ENCODE measurements at places on chromosomes 4 and X.

- DNase-seq, result no peak
These were observed 35.2 kb downstream of the WDFY3 start for GRCh38 chr4:84931274-84931673.

GRCh38 chr4:89152972-89153371 is 41.6 kb downstream of the TIGD2 start:
- DNase-seq, result no peak

GRCh38 chrX:103063191-103063845 is 653 bp downstream of the BEX1 start:
- DNase-seq, result no peak

DNA sequence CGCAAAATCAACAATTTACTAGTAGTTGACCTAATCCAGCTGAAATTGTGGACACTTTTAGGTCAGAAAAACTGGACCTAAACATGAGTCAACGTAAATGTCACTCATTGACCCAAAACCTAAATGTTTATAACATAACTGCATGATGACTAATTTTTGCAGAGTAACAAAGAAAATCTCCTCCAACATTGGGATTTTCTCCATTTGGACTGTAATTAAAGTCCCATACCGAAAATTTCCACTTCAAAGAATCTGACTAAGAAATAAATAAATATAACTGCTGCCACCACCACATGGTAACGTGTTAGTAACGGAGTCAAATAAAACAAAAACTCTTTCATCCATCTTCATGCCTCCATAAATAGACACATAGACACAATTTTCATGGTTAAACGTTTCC is 1.9 kb downstream of the ADGRA3 start:
- no peak for DNase-seq

GRCh38 chr4:11286533-11286932 is 142.2 kb downstream of the HS3ST1 start:
- DNase-seq, result peak; percentile 5

GRCh38 chr4:41525129-41525528 is 12.8 kb upstream of the LIMCH1 start:
- no peak for DNase-seq

DNA sequence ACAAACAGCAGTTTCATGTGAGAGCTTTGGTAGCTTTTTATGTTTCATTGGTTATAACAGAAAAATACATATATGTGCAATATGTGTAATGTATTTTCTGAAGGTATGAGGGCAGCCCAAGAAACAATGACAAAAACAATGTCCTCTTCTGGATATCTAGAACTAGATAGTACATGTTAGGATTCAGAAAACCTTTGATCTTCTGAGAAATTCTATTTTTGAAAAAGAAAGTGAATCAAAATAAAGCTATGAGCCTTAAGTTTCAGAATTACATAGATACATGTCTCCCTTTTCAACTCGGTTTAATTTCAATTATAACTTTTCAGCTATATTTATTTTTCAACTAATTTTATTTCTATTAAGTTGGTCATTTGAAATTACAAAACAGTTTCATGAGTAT is 131.9 kb downstream of the REELD1 start:
- DNase-seq, result no peak

DNA sequence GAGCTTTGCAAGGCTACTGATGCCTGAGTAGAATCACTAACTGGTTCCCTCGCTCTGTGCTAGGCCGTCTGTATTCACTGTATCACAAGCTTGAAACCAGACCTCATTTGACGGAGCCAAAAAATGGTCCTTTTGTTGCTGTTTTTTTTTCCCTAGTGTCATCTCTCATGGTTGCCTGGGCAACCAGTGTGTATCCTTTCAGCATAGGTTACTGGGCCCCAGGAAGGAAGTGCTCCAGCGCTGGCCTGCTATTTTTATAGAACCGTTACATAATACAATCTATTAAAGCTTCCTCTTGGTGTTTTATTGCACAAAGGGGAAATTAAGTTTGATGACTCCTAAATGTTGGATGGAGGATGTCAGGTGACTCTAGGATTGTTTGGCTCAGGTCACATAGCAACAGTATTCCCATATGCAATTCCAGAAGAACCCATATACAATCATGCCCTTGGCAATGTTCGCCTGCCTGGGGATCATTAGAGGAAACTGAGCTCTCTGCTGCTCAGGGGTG is 220.4 kb downstream of the SPRY1 start:
- DNase-seq, result no peak

DNA sequence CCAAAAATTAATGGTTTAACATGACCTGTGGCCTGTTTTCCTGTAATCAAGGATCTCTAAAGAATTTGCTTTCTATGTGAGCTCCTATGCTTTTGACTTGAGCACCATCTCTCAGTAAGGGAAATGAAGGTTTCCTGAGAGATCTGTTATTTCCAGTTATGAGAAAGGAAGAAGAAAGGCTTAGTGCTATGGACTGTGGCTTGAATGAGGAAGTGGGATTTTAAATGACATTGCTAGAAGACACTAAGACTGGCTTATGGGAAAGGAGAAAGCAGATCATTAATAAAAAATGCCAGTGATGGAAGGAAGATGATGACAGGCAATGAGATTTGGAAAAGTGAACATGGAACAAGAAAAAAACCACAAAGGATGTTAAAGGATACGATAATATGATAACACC is 285.4 kb downstream of the OPHN1 start:
- DNase-seq, result no peak

- DNase-seq, result no peak
These were observed 10.2 kb downstream of the SAP30 start for GRCh38 chr4:173380987-173381386.

DNA sequence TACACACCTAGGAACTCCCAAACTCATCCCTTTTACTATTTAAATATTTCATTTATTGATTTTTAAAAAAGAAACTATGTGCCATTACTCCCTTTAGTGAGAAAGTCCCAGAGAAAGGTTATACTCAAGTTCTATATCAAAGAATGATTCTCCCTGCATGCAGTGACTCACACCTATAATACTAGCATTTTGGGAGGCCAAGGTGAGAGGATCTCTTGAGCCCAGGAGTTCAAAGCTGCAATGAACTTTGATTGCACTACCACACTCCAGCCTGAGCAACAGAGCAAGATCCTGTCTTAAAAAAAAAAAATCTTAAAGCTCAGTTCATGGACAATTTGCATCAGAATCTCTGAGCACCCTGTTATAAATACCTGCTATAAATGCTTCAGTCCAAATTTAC is 9.2 kb upstream of the RBPJ start:
- DNase-seq, result no peak

GRCh38 chr4:55445921-55446577 is 50.3 kb downstream of the TMEM165 start:
- no peak for DNase-seq

DNA sequence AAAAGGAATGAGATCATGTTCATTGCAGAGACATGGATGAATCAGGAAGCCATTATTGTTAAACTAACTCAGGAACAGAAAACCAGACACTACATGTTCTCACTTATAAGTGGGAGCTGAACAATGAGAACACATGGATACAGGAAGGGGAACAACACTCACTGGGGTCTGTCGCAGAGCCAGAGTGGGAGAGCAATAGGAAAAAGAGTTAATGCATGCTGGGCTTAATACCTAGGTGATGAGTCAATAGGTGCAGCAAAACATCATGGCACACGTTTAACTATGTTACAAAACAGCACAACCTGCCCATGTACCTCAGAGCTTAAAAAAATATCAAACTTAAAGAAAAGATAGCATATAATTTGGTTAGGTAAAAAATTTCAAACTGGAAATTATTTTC is 281.4 kb downstream of the PABPC4L start:
- DNase-seq, result no peak

- no peak for DNase-seq
These were observed 575.9 kb downstream of the MID1IP1 start for GRCh38 chrX:39377157-39377556.

DNA sequence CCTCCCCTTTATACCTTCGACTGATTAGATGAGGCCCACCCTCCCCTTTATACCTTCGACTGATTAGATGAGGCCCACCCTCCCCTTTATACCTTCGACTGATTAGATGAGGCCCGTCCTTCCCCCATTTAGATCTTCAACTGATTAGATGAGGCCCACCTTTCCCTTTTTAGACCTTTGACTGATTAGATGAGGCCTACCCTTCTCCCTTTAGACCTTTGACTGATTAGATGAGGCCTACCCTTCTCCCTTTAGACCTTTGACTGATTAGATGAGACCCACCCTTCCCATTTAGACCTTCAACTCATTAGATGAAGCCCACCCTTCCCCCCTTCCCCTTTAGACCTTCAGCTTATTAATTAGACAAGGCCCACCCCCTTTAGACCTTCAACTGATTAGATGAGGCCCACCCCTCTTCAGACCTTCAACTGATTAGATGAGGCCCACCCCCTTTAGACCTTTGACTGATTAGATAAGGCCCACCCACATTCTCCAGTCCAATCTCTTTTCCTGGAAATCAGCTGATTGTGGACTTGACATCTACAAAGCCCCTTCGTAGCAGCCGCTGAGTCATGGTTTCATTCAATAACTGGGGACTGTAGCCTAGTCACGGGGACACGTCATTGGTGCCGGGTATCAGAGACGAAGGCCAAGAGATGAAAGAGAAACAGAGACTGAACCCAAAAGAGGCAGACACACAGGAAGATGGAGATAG is 28.8 kb upstream of the IL3RA start:
- no peak for DNase-seq

- no peak for DNase-seq
These were observed 56.8 kb downstream of the TSPAN7 start for GRCh38 chrX:38618180-38618579.

- no peak for DNase-seq
These were observed 5.0 kb upstream of the ZRSR2 start for GRCh38 chrX:15785176-15785750.

DNA sequence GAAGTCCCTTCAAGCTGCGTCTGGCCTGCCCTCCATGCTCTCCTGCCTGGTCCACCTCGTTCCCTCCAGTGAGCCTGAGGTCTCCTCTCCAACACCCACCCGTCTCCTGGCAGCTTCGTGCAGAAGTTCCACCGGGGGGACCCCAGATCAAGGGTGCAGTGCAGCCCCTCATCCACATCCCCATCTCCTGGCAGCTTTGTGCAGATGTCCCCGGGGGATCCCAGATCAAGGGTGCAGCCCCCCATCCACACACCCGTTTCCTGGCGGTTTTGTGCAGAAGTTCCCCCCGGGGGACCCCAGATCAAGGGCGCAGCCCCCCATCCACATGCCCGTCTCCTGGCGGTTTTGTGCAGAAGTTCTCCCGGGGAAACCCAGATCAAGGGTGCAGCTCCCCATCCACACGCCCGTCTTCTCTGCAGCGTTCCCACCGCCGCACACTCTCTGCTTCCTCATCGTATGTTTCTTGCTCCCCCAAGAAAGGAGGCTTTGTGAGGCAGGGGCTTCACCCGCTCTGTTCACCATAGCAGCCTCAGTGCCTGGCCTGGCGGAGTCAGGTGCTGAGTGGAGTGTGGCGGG is 35.7 kb downstream of the PIGG start:
- DNase-seq, result no peak

GRCh38 chr4:140238351-140239056 is 84.5 kb upstream of the MAML3 start:
- DNase-seq, result no peak

- DNase-seq, result peak; percentile 64
These were observed at the start of gene DAPP1 for GRCh38 chr4:99816545-99817308. Gene DAPP1, plus strand, starts transcription at chr4:99816827. Its CDS starts 87 bp downstream, at chr4:99816914.

DNA sequence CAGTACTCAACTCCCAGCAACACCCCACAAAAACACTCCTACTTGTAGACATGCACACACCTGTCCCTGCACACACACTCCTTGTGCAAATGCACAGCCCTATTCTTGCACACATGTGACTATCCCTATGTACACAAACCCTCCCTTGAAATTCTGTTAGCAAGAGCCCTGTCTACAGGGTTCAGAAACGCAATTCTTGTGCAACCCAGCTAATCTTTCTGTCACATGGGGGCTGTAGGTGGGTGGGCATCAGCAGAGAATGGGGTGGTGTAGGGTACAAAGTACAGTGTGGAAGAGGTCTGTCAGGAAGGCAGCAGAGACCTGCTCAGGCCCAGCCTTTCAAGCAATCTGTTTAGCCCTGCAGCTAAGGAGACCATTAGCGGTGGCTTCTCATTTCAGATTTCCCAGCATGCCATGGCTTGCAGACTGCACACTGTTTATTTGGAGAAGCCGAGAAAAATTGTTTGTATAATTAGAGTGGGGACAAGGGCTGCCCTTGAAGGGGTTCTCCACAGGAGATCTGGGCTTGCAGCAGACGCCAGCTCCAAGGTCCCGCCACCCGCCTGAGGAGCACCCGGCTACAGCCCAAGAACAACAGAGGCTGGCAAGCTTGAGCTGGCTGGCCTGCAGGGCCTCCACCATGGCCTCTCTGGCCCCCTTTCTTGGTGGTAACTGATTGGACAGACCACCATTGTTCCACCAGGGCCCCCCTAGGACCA is 144.0 kb upstream of the PJA1 start:
- DNase-seq, result no peak

GRCh38 chrX:43176686-43177085 is 398.7 kb upstream of the PPP1R2C start:
- DNase-seq, result no peak

DNA sequence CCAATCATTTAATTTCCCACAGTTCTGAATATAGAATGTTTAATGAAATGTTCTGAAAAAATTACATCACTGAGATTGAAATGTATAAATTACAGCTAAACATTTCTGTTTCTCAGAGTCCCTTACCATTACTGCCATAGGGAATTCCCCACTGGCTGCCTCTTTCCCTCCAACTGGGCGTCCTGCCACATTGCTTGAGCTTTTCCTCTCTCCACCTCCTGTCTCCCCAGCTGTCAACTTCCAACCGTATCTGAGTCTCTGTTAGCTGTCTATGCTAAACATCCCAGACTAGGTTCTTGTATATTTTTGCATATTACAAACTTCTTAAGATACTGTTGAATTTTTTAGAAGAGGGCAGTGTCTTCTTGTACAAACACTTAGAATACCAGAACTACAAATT is 407.3 kb upstream of the SLIT2 start:
- DNase-seq, result no peak

- DNase-seq, result no peak
These were observed 354.7 kb upstream of the PITX2 start for GRCh38 chr4:110977554-110977953.

DNA sequence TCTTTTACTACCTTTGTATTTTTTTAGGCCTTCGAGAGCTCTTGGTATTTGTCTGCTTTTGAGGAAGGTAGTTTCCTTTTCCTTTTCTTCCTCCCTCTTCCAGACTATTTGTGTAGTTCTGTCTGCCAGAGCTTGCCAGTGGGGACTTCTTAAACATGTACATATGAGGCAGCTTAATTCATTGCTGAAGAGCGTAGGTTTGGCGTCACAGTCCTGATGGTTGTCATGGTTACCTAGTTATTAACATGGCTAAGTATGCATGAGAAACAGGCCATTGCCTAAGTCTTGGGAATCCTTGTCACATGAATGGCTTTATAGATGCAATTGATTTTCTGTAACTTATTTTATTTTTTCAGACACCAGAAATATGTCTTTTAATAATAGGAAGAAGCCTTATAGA is 48.5 kb upstream of the ARMCX2 start:
- DNase-seq, result no peak

GRCh38 chrX:131081772-131082740 is 23.9 kb downstream of the ARHGAP36 start:
- no peak for DNase-seq

DNA sequence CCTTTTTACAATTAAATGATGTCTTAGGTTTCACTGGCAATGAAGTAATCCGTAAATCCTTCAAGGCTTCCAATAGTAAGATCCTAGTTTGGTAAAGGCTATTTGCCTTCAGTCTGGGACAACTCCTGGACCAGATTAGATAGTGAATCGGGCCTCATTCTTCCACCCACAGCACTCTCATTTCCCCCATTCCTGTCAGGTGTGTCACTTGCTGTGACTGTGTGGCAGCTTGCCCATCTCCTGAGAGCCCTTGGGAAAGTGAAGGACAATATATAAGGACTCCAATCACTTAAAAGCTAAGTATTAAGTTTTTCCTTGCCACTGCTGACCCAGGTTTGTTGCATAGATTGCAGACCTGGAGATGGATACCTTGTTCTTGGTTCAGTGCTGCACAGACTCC is 3.3 kb upstream of the GASK1B start:
- no peak for DNase-seq
